ENCODE measurements at places on chromosomes 12 and 14. TPM values are rescaled to one million over a fixed set of nuclear protein-coding genes. Genes with fewer than 3 reads are reported as not detected.

Gene PROX2
- total RNA-seq: not detected

DNA sequence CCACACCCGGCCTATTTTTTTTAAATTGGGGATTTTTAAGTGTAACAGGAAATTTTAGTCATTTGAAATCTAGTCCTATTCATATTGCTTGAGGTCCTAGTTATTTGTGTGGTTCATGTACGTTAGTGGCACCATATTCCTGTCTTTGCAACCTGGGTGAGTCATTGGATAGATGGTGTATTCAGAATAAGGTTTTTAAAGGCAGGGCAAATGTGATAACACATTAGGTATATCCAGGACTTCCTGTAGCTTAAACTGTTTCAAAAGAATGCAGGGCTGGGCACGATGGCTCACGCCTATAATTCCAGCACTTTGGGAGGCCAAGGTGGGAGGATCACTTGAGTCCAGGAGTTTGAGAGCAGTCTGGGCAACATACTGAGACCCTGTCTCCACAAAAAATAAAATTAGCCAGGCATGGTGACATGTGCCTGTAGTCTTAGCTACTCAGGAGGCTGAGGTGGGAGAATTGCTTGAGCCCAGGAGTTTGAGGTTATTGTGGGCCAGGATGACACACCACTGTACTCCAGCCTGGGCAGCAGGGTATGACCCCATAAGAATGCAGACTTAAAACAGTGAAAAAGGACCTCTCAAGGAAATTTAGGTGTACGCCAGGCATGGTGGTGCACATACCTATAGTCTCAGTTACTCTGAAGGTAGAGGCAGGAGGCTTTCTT is 8.1 kb downstream of the ATP6V0A2 start:
- no peak for DNase-seq

DNA sequence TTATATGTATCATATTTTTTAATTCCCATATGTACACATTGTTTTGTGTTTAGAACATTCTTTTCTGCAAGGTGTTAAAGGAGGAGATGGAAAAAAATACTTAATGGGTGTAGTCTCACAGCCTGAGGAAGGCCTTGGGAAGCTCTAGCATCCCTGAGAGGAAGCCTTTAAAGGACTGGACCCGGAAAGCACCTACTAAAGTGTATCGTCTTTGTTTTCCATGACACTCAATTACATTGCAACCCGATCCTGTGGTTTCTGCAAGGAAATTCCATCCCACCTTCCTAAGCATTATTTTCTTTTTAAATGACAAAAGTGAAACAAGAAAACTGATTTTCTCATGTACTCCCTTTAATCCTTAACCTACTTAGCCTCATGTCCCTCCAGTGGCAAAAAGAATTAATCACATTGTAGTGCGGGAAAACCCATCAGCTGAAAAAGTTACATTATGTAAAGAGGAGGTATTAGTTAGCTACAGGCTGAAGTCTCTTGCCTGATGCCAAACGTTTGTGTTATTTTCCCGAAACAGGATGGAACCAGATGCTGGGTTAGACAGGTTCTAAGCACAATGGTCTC is 147.8 kb upstream of the CPSF6 start:
- no peak for DNase-seq

Gene KRT6C
- total RNA-seq: not detected

Gene NDUFA12
- 175 TPM for total RNA-seq

DNA sequence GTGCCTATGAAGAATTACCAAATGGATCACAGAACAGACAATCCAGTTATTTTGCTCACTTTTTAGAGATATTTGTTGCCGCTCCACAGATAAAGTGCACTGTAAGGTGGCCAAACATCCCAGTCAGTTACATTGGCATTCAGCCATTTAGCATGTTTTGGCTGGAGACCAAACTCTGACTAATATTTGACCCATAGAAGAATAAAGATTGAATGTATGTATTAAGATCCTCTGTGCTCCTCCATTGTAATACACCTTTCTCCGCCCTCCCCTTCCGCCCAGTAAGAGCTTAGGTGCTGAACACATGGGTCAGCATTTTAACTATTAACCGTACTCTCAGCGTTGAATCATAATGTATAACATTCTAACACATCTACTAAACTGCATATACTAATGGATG is 163.4 kb downstream of the ANO6 start:
- DNase-seq: no peak

DNA sequence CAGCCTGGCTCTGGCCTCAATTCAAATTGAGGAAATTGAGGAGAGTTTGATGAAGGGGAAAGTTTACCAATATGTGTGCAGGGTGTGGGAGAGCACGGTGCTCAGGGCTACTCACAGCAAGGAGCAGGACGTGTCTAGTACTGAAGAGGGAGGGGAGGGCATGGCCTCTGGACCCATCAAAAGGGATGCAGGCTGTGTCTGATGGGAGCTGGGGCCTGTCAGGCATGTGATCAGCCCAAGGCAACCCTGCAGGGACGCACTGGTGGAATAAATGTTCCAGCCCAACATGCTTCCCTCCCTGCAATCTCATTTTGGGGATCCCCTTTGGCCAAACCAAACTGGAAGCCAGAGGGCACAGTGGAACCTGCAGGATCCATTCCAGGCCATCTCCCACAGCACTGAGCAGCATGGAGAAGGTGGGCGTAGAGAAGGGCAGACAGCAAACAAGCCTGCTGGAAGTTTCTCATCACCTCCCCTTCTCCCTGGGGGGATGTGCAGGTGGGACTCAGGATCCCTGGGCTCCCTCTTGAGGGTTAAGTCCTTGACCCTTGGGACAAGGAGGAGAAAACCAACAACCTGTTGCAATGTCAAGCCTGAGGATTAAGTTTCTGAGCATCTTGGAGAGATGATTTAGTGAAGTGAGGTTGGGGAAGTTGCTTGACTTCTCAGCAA is 17.8 kb upstream of the RBM19 start:
- no peak for DNase-seq

GRCh38 chr12:115386946-115387345 is 703.0 kb upstream of the TBX3 start:
- DNase-seq: no peak

Gene GLT1D1
- total RNA-seq: not detected

- no peak for DNase-seq
Observed at GRCh38 chr12:100845095-100845494, 50.5 kb downstream of the ANO4 start.

GRCh38 chr12:65308601-65309071 is 30.2 kb downstream of the MSRB3 start:
- DNase-seq: no peak

Gene DDN
- 0.50 TPM for total RNA-seq

Gene CD163
- not detected for total RNA-seq

Gene PAPLN
- total RNA-seq: 0.92 TPM

- no peak for DNase-seq
Observed at GRCh38 chr12:117564881-117565280, 203.5 kb upstream of the NOS1 start.

GRCh38 chr14:79150226-79150625 is 980.1 kb downstream of the NRXN3 start:
- DNase-seq: no peak

GRCh38 chr12:48070731-48071130 is 35.1 kb downstream of the SENP1 start:
- DNase-seq: no peak

Gene B4GALNT1
- total RNA-seq: 43.1 TPM

- DNase-seq: no peak
Observed at GRCh38 chr12:60148109-60148508, 552.3 kb downstream of the SLC16A7 start.

Measured in NCI-H460 (cell line).